ENCODE measurements at places on chromosomes 3 and 15. TPM values are rescaled to one million over a fixed set of nuclear protein-coding genes. Genes with fewer than 3 reads are reported as not detected.

DNA sequence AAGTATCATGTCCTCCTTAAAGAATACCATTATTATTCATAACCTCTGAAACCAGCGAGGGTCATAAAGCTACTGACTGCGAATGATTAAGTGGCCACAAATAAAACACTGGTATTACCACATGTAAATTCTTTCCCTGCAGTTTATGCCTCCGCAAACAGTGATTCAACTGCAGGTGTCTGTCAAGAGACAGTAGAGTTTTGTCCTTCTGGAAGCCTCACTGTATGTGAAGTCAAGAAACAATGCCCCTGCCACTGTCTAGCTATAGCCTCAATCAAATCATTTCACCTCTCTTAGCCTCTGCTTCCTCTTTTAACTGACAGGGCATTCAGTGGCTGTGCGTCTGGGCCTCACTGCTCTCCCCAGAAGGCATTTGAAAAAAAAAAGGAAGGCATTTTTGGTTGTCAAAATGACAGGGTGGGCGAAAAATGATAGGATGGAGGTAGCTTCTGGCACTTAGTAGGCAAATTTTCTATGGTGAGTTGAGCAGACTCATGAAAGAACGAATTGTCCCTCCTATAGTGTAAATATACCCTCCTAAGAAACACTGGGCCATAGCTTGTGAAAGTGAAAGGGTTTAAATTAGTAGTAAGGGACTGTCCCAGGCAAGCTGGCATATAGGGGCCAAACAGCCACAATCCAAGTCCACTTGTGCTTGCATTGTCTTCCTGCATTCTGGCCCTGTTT is 66.7 kb downstream of the FILIP1L start:
- no peak for DNase-seq

- DNase-seq = no peak
These were observed 12.8 kb upstream of the LRRC15 start for GRCh38 chr3:194382196-194382891.

Gene CADM2
- polyA plus RNA-seq = 5.5 TPM

Gene PXK
- polyA plus RNA-seq = 17.0 TPM

Data from muscle of arm (tissue), 14 donors.